Fibroblast of skin of scalp (primary cell): ENCODE measurements at places on chromosomes 5 and 9.

- DNase-seq, result no peak
Measured at GRCh38 chr5:145835848-145836239, 702 bp upstream of the PRELID2 start.

- no peak for DNase-seq
Measured at GRCh38 chr9:32854271-32854670, 70.9 kb downstream of the TMEM215 start.

DNA sequence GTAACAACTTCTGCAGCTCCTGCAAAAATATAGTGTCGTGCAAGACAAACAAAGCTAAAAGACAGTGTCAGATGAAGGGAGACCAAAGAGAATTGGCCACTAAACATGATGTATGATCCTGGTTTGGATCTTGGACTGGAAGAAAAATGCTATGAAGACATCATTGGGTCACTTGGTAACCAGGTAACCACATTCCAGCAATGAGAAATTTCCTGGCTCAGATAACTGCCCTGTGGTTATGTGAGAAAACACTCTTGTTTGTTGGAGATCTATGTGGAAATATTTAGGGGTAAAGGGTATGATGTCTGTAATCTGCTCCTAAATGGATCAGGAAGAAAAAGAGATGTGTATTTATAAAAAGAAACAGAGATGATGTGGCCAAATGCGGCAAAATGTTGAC, 45.5 kb upstream of the ANKRD33B start:
- no peak for DNase-seq

DNA sequence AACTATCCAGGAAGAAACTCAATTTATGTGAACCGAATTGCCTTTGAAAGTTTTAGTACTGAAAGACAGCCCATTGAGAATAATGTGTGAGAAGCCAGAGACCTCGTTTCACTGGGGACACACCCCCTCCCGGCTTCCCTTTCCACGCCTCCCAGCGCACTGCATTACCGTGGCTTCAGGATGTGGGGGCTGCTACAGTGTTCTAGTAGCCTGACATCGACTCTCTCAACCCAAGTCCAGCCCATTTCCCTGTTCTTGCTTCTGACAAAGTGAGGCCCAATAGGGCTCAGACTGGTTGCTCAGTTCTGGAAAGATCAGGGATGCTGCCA, 3.5 kb downstream of the PAX5 start:
- no peak for DNase-seq

DNA sequence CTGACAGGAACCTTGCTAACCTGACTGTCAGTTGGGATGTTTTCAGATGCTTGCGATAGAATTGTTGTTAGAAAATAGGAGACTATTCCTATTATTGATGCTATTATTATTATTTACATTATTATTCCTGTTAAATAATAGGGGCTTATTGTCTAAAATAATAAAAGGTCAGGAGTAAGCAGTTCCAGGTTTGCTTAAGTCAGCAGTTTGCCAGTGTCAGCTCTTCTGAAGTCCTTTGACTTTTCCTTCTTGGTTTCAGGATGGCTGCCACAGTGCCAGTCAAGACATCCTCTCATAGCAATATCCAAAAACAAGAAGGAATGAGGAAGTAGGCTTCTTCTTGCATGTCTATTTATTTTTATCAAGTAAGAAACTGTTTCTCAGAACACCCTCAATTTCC, 141.7 kb upstream of the MARCHF11 start:
- DNase-seq, result no peak

DNA sequence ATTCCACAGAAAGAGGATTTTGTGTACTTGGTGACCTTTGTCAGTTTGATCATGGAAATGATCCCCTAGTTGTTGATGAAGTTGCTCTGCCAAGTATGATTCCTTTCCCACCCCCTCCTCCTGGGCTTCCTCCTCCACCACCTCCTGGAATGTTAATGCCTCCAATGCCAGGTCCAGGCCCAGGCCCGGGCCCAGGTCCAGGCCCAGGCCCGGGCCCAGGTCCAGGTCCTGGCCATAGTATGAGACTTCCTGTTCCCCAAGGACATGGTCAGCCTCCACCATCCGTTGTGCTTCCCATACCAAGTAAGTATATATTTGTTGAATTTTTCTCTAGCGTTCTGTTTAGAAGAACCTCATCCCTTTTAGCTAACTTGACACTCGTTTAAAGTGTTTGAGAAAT, 30.0 kb downstream of the RBM27 start:
- DNase-seq, result no peak
